ENCODE measurements at places on chromosomes 6 and 20.
A peak's percentile ranks its signal among the peaks of the same experiment; 100 is the strongest.

DNA sequence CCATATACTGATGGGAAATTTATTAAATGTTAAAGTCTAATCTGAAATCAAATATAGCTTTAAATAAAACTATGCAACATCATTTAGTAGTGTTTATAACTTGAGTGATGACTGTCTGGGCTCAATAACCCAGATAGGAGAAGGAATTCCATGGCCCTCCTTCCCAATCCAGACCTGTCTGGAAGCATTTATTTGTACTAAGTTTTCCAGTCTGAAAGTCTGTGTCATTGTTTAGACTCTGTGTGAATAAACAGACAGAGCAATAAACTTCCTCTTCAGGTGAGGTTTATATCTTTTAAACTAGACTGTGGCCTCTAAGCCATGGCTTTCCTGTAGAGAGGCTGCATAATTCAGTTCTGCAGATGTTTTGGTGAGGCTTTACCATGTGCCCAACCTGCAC, 176.4 kb downstream of the SOX4 start:
- DNase-seq, result no peak

DNA sequence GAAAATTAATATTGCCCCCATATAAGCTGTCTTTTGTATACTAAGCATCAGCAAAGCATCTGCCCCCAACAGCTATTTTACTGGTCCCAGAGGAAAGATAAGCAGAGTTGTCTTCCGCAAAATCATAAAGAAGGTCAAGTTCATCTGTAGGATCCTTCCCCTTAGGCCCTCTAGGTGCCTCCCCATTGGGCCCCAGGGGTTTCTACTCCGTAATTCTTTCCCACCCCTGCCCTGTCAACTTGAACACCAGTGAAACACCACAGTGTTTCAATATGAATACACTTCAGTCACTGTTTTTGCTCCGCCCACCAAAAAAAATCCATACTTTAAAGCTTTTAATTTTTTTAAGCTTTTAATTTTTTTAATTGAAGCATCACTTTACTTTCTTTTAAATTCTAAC, 159.2 kb downstream of the ATXN1 start:
- DNase-seq, result no peak

DNA sequence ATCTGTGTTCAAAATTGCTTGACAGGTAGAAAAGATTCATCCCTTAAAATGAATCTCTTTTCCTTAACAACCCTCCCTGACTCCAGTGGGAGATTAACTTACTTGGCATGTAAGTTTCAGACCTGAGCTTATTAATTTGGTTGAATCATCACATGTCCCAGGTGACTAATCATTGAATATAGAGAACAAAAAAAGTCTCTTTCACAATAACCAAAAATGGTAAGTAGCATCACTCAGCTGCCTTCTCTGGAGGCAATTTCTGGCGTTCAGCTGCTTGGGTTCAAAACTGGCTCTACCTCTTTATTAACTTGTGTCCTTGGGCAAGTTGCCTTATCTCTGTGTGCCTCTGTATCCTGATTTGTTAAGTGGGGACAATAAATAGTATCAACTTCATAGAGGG, 2.9 kb downstream of the C6orf141 start:
- no peak for DNase-seq

- no peak for DNase-seq
Observed at GRCh38 chr6:152308306-152308705, 328.9 kb downstream of the SYNE1 start.

GRCh38 chr20:14878676-14879019, 541.2 kb upstream of the FLRT3 start:
- DNase-seq, result no peak

DNA sequence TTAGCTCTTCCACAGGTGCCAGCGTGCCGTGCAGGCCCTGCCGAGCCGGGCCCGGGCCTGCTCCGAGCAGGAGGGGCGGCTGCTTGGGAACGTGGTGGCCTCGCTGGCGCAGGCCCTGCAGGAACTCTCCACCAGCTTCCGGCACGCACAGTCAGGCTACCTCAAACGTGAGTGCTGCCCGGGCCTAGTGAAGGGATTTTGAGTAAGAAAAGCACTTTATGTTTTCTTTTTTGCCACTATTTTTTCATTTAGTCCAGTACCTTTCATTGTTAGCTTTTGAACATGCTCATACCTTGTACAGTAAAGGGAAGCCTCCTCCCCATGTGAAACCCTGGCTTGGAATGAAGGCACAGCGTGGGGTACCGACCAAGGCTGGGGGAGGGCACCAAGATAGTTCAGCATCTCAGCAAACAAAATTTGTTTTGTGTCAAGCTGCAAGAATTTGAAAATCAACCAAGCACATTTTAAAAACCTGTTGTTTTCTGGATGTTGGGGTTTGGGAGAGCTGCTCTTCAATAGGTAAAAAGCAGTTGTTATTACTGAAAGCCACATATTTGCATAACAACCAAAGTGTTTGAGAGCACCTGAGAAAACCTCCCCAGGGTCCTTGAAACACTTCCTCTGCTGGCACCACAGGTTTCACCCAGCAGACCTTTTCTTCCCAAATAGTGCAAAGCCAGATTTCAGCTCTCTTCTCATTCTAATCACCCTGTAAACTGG, 18.4 kb downstream of the STX16 start:
- DNase-seq, result no peak

DNA sequence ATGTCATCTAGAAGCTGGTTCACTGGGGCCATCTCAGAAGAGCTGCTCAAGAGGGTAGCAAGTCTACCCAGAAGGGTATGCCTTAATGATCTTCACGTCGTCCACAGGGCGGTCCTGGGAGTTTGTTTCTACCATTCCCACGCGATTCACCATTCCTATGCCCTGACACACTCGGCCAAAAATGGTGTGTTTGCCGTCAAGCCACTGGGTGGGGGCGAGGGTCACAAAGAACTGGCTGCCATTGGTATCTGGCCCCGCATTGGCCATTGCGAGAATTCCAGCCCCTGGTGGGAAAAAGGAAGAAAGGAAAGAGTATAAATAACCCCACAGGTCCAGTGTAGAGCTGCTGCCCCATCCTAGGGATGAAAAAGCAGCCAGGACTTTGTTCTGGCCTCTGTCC, 16.5 kb upstream of the CPNE5 start:
- no peak for DNase-seq

GRCh38 chr6:11525468-11526155, 11.9 kb upstream of the TMEM170B start:
- no peak for DNase-seq

DNA sequence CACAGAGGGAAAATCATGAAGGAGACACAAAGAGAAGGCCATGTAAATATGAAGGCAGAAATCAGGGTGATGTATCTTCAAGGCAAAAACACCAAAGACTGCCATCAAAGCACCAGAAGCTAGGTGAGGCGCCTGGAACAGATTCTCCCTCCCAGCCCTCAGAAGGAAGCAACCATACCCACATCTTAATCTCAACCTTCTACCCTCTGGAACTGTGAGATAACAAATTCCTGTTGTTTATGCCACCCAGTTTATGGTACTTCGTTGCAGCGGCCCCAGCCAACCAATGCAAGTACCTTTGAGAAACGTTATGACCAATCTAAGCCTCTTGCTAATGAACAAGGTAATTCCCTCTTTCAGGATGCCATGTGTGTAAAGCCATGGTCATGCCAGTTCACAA, 66.2 kb upstream of the STXBP5 start:
- DNase-seq, result no peak

DNA sequence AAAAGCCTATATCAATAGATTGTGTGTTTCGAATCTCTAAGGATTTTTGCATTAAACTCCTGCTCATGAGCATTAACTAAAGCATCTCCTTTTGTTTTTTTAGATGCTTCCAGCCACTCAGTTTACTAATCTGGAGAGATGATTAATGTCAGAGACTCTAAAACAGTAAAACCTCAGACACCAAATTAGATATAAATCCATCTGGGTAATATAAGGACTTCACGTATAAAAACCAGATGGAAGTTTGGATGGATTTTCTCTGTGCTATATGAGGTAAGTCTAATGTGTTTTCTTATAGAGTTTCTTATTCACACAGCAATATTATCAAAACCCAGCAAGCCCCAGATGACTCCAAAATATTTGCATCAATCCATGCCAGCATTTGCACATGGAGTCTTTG, 137.2 kb downstream of the SYNE1 start:
- no peak for DNase-seq

DNA sequence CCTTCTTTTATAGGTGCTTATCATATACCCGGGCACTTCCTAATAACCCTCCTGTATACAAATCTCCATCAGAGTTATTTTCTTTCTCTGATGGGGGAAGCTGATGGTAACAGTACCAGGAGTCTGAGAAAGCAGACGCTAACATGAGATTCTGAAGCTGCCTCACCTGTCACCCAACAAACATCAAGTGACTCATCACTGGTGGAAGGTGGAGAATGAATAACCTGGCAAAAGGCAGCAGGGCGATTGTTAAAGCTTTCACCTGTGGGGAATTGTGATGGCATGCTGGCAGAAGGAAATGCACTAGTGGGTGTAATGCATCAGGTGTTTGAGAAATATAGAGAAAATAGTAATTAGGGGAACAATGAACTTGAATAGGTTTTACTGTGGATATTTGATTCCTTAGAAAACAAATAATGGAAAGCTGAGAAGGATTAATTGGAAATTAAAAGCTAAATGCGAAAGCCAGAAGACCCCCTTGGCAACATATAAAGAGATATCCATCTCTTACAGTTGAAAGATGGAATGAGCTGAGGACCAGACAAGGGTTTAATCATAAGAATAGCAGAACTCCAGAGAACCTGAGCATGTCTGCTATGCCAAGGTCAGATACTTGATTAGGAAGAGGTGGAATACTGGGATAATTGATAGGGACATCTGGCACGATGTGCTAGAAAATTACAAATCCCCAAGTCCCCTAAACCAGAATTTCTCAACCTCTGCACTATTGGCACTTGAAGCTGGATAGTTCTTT, 517.1 kb downstream of the PKHD1 start:
- DNase-seq, result no peak

DNA sequence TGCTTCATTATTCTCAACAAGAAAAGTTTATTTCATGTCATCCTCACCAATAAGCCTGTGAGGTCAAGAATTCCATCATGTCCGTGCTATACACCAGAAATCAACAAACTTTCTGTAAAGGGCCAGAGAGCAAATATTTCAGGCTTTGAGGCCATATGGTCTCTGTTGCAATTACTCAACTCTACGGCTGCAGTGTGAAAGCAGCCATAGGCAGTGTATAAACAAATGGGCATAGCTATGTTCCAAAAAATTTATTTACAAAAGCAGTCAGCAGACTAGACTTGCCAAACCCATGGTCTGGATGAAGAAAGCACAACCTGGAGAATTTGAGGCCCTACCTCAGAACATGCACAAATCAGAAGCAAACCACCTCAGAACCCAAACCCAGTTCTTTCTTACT, 118.5 kb downstream of the PCSK2 start:
- DNase-seq, result no peak

- peak; percentile 77 for DNase-seq
Observed at GRCh38 chr6:42898891-42899361, 16.9 kb upstream of the PTCRA start.

- peak; percentile 4 for DNase-seq
Observed at GRCh38 chr6:62891065-62891647, 320.1 kb upstream of the FKBP1C start.

DNA sequence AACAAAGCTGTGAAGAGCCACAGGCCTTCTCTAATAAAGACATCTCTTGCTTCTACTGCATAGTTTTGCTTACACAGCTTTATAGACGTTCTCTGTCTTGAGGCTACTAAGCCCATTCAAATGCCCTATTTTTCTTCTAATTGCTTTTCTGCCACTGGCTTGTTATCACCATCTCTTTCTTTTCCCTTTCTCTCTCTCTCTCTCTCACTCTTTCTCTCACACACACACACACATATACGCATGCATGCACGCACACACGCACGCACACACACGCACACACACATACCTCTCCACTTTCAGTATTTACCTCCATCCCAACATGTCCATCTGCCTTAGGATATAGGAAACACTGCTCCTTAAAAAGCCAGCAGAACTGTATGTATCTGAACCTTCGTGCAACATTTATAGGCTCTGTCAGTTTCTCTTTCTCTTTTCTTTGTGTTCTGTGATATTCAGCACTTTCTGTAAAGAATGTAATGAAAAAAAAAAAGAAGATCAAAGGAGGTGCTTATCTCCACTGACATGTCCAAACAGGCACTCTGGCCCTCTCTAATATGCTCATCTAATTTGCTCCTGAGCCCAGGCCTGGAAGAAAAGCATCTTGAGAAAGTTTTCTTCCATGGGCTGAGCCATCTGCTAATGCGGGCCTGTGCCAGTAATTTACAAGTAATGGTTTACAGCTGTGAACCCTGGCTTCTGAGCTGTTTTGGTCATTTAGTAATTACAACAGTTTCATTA, 1046.7 kb upstream of the MAP3K7 start:
- no peak for DNase-seq

DNA sequence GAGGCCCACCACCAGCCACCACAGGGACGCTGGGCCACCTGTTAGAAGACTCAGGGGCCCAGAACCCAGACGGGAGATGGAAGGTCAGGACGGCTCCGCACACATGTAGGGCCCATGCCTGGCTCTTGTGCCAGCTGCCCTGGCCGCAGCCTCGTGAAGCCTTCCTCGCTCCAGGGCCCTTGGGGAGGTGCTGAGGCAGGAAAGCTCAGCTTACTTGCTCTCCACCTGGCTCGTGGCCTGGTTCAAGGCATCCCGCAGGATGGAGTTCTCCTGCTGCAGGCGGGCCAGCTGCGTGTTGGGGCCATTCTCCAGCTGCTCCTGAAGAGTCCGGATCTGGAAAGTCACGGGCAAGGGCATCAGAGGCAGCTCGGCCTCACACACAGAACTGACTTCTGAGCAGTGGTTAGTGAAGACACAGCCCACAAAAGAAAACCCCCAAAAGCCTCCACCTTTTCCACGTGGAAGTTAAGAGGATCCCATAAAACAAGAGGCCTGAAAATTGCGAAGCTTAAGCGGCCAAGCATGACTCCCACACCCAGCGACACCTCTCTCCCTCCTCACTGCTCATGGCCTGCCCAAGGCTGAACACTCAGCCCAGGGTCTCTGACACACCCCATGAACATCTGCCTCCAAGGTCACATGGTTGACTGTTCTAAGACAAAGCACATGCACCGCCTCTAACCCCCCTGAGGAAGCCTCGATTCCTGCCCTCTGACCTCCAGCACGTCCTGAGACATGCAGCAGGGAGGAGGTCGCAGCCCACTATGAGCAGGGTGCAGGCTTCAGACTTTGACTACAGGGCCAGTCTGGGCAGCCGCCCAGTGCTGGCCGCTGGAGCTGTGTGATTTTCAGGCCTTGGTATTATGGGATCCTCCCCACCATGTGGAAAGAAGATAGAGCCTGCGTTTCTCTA, 46.5 kb downstream of the RRBP1 start:
- no peak for DNase-seq

DNA sequence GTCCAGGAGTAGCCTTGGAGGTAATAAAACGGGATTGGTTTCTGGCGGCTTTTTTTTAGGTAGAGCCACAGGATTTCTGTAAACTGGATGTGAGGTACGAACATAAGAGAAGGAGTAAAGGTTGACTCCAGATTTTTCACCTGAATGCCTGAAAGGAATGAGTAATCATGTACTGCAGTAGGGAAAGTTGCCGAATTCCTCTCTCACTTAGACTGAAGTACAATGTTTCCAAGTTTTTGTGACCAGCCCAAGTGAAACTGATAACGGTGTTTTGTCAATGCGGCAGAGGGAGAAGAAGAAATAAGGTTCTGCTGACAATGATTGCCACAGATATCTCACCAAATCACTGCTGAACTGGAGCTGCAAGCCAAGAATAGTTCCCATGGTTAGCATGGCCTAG, 75.0 kb downstream of the VTA1 start:
- no peak for DNase-seq

- no peak for DNase-seq
Observed at GRCh38 chr6:103875221-103875620, 984.5 kb downstream of the HACE1 start.
